Posterior vena cava (tissue), 2 donors: ENCODE measurements at places on chromosomes 7 and 10. TPM values are rescaled to one million over a fixed set of nuclear protein-coding genes. Genes with fewer than 3 reads are reported as not detected.

CUZD1 gene
- total RNA-seq, result 0.51 TPM

PNLIPRP2 gene
- total RNA-seq, result not detected

ERVW-1 gene
- total RNA-seq, result not detected

PNLIPRP1 gene
- 1.1 TPM for total RNA-seq

FZD8 gene
- 16.1 TPM for total RNA-seq

ACTR3C gene
- total RNA-seq, result 1.00 TPM

ING3 gene
- total RNA-seq, result 17.2 TPM

GDF2 gene
- not detected for total RNA-seq

SCIN gene
- 0.29 TPM for total RNA-seq

- DNase-seq, result no peak
Measured at GRCh38 chr7:77550586-77550985, 13.5 kb downstream of the PTPN12 start.

- no peak for DNase-seq
Measured at GRCh38 chr10:74419958-74420375, 268.9 kb downstream of the ADK start.

DNA sequence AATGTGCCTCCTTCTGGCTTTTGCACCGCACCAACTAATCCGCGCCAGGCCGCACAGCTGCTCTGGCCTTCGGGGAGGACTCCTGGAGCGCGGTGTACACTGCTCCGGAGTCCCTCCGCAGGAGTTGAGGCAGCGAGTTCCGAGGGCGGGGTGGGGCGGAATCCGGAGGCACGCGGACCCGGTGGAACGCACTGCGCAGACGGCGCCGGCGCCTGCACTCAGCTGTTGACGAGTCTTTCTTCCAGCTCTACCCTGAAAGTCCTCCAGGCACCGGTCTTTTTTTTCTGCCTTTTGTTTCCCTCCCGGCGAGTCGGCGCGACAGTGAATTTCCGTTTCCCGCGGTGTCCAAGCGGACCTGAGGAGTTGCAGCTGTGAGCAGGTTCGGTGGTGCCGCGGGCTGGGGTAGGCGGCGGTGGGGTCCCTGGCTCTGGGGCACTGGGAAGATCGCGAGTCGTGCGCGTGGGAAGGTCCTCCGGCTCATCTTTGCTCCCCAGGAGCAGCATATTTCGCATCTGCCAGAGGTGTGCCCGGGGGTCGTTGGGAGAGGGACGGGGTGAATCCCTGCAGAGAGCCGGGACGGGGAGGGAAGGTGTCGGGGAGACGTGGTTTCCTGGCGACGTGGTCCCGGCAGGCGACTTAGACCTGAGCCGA is 44.1 kb downstream of the SFTPD start:
- peak; percentile 90 for DNase-seq

DNA sequence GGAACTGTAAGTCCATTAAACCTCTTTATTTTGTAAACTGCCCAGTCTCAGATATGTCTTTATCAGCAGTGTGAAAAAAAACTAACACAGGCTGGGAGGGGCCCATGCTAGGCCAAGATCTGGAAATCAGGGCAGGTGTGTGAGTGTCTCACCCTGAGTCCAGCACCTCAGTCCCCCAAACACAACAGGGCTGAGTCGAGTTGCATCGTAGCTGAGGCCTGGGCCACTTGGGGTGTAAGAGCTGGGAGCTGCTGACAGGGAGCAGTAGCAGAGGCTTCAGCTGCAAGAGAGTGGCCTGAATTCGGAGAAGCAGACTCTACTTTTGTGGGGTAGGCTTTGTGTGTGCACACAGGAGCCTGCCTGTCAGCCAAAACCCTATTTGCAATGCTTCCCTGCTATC is 553.1 kb downstream of the PTPRN2 start:
- peak; percentile 54 for DNase-seq

DNA sequence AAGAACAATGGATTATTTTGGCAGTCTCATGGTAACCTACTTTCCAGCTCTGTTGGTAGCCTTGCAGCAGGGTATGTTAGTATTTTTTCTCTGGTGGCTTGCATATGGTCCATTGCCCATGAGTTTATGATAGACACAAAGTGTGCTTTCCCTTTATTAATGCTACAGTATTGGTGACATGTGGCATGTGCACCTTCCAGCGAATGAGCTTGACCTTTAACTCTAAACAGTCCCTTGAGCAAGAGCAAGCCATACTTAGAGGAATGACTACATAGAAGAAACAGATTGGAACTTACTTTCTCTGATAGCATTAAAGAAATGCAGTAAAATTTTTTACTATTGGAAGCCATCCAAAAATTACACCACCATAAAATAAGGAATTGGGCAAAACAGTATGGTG is 73.9 kb downstream of the VTI1A start:
- DNase-seq, result no peak

DNA sequence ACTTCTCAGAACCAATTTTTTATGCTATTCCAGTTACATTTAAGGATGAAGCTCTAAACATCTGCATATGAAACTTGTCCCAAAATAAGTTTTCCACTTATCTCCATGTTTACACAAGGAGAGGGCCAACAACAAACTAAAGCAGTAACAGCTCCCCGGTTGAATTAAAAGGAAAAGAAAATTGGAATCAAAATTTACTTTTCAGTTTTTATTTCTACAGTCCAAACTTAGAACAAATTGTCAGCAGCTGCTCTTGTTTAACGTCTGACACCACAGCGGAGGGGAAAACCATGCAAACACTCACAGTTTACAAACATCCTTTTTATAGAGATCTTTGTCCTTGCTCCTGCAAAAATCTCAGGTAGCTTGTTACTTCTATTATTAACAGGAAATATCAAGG is 101.3 kb downstream of the COL28A1 start:
- no peak for DNase-seq

- no peak for DNase-seq
Measured at GRCh38 chr7:102918845-102919244, 6.0 kb downstream of the LRRC17 start.

GRCh38 chr7:17991866-17992648 is 35.6 kb downstream of the PRPS1L1 start:
- DNase-seq, result no peak

DNA sequence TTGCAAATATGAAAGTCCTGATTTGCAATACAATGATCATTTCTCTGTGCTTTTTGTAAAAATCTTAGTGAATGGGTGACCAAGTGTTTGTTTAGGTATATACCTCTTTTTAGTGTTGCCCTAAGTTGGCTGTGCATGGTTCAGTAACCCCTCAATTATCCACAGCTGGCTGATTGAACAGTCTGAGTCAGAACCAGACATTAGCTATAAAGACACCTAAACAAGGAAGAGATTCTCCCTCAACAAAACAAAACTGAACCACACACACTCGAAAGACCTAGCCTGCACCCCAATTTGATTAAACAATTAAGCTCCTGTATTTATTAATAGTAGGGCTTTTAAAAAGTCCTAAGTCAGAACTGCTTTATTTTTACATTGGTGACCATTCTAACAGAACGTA is 2.8 kb downstream of the RSBN1L start:
- no peak for DNase-seq

DNA sequence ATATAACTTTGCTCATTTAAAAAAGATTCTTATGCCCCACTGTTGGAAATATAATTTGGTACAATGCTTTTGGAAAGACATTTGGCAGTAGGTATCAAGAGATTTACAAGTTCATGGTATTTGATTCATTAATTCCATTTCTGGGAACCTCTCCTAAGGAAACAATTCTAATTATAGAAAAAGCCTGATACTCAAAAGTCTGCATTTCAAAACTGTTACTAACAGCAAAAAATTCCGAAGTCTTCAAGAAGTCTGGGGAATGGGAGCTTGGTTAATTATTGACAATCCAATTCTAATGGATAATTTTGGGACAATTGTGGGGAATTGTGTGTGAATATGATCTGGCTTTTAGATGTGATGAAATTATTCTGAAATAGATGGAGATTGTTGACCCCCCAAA is 59.6 kb downstream of the HDAC9 start:
- DNase-seq, result no peak

DNA sequence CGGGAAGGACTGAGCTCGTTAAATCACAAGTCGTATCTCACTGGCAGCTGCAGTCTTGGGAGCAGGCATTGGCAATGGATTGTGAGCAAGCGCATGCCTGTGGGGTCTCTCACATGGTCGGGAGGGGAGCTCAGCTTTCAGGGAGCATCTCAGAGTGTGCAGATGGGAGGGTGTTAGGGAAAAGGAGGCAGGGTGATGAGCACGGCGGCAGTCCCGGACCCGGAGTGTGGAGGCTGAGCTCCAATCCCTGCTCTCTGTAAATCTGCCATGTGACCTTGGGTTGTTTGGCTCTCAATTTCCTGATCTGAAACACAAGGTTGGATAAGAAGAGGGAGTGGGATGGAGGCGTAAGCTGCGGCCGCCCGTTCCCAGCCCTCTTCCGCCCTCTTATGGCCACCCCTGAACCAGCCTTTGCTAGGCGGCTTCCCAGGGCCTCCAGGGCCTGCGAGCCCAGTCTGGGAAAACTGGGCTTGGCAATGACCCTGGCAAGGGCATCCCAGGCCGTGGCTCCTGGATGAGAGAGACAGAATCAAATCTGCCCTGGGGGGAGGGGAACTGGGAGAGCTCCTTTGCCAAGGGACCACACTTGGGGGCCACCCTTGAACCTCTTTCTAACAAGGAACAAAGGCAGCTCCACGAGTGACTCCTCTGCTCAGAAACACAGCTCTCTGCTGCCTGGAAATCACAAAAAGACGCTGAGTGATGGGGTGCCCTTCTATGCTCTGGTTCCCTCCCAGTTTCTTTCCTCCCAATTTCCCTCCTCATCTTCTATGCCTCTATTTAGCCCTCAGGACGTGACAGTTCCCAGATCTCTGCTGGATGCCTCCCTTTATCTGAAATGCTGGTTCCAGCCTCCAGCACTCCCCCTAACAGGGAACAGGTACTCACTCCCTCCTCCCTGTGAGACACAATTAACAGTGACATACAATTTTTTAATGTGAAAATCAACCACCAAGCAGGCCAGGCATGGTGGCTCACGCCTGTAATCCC is 41.7 kb upstream of the LOXL4 start:
- DNase-seq, result peak; percentile 89

- DNase-seq, result no peak
Measured at GRCh38 chr7:100157334-100158228, 942 bp downstream of the TRAPPC14 start.

DNA sequence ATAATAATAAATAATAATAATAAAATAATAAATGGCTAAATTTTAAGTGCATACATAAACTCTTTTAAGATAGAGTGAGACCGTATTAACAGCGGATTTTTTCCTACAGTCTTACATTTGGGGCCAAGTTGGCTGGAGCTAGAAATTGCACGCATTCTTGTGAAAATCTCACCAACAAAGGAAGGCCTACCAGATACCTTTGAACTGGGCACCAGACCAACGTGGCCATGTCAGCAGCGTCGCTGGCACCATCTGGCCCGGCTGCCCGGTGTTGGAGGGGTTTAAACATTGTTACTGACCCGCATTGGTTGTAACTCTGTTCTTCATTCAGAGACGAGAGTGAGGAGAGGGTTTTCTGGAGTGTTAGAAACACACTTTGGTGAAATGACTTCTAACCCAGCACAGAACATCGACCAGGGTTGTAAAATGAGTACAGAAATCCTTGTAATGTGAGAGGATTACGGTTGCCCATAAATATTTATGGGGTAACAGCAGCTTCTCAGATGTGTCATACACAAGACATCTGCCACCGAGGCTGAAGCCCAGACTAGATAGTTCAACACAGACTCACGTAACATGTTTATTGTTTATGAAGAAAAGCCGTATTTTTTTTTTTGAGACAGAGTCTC is 34.6 kb upstream of the UNCX start:
- DNase-seq, result no peak

GRCh38 chr10:29878492-29878891 is 180.9 kb downstream of the JCAD start:
- no peak for DNase-seq

GRCh38 chr7:18016547-18017444 is 10.8 kb downstream of the PRPS1L1 start:
- no peak for DNase-seq

DNA sequence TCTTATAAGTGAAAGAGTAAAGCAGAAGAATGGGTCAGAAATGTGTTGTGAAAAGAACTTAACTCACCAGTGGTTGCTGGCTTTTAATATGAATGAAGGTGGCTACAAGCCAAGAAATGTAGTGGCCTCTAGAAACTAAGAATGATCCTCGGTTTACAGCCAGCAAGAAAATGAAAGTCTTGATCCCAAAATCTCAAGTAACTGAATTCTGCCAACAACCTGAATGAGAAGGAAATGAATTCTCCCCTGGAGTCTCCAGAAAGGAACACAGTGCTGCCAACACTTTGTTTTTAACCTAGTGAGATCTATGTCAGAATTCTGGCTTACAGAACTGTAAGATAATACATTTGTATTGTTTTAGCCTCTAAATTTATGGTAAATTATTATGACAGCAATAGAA is 193.0 kb downstream of the FZD1 start:
- no peak for DNase-seq

DNA sequence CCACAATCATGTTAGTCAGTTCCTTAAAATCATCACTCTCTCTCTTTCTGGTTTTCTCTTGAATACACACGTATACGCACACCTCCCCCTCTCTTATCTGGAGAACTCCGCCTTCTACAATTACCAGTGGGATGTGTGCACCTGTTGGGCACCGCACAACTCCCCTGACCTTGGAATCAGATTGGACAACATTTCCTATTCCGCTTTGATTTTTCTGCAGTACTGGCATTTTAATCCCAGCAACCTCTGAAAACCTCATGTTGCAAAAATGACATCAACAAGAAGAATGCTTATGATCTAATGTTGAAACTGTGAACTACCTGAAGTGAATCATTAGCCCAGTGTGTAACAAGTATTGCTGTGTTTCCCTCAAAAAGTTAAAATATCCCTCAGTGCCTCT is 109.6 kb downstream of the KIAA1217 start:
- no peak for DNase-seq

- DNase-seq, result peak; percentile 58
Measured at GRCh38 chr7:159114981-159115380, 29.7 kb downstream of the VIPR2 start.

GRCh38 chr7:115043605-115044004 is 121.7 kb downstream of the MDFIC start:
- DNase-seq, result no peak
